ENCODE measurements at places on chromosomes 2 and 18.

- DNase-seq = no peak
These were observed 328.2 kb upstream of the COL3A1 start for GRCh38 chr2:188645986-188646385.

GRCh38 chr2:38700881-38701458, 35.1 kb downstream of the GALM start:
- no peak for DNase-seq

GRCh38 chr2:241546771-241547498, 11.6 kb upstream of the BOK start:
- no peak for DNase-seq

DNA sequence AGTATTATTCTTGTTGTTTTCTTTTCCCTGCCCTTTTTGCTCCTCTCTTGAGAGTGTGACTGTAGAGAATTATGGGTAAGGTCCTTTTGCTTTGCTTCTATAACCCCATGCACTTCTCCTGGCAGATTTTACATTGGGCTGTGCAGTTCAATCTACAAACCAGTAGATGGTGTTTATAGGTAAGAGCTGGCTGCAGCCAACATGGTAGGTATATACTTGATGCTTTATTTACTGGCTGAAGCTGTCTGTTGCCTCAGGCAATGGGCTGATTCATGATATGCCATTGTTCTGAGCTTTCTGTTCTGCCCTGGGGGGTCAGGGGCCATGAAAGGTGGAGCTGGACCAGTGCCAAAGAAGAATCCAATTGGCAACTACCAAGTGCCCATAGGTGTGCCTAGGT, 48.3 kb upstream of the MYL1 start:
- DNase-seq = no peak

GRCh38 chr2:118807668-118808428, 39.6 kb downstream of the EN1 start:
- no peak for DNase-seq

- no peak for DNase-seq
These were observed 1.9 kb downstream of the NTSR2 start for GRCh38 chr2:11667866-11668637.
